Mammary microvascular endothelial cell (primary cell): ENCODE measurements at places on chromosomes 12 and 14. TPM values are rescaled to one million over a fixed set of nuclear protein-coding genes. Genes with fewer than 3 reads are reported as not detected.

KRT77 gene
- total RNA-seq, result not detected in 2 replicates

SERPINA12 gene
- total RNA-seq, result not detected in 2 replicates

NKX2-1 gene
- not detected in 2 replicates for total RNA-seq

KRT80 gene
- 1.1 and 1.5 TPM in 2 replicates for total RNA-seq

SLCO1A2 gene
- total RNA-seq, result not detected in 2 replicates

AQP2 gene
- not detected in 2 replicates for total RNA-seq

GCN1 gene
- total RNA-seq, result 72.3 and 80.8 TPM in 2 replicates

IRF2BPL gene
- 25.4 and 29.3 TPM in 2 replicates for total RNA-seq

SPX gene
- not detected in 2 replicates for total RNA-seq

PTPN6 gene
- 1.2 and 5.3 TPM in 2 replicates for total RNA-seq

LRRC10 gene
- not detected in 2 replicates for total RNA-seq

TAS2R9 gene
- total RNA-seq, result not detected in 2 replicates

JKAMP gene
- 55.7 and 60.4 TPM in 2 replicates for total RNA-seq

KRT74 gene
- not detected in 2 replicates for total RNA-seq

IRAK4 gene
- total RNA-seq, result 14.5 and 16.4 TPM in 2 replicates

TAS2R19 gene
- total RNA-seq, result 0.39 and 0.53 TPM in 2 replicates

CLEC14A gene
- total RNA-seq, result 163 and 167 TPM in 2 replicates

LHX5 gene
- total RNA-seq, result not detected in 2 replicates

SMIM41 gene
- not detected in 2 replicates for total RNA-seq

MYF5 gene
- total RNA-seq, result not detected in 2 replicates

CD4 gene
- total RNA-seq, result not detected in 2 replicates

ACSS3 gene
- total RNA-seq, result not detected in 2 replicates

STAB2 gene
- total RNA-seq, result not detected in 2 replicates
